ENCODE measurements at places on chromosomes 3 and 15.
A peak's percentile ranks its signal among the peaks of the same experiment; 100 is the strongest.

DNA sequence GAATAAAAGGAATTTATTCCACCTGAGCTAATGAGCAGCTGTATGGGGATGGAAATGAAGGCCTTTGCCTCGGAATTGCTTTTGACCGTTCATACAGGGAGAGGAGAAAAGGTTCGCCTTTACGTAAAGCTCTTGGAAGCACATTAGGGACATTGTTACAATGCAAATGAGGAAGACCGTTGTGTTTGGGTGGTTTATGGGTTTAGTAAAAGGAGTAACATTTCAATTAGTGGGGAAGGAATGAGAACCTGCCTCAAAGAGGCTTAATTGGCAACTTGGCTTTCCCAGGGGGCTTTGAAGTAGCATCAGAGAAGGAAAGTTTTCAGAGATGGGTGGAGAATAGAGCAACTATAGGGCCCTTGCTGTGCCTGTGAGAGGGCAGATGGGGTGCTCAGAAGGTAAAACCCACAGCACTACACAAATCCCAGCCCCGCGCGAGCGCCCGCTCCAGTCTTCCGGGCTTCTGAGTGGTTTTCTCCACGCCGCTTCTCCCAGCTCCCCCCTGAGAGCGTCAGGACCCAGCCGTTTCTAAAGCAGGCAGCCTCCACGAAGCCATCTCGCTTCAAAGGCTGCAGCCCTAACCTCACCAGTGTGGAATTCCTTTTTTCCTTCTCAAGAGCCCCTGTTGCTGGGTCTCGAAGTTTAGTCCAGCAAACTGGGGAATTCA is 192.0 kb upstream of the HES1 start:
- no peak for DNase-seq

DNA sequence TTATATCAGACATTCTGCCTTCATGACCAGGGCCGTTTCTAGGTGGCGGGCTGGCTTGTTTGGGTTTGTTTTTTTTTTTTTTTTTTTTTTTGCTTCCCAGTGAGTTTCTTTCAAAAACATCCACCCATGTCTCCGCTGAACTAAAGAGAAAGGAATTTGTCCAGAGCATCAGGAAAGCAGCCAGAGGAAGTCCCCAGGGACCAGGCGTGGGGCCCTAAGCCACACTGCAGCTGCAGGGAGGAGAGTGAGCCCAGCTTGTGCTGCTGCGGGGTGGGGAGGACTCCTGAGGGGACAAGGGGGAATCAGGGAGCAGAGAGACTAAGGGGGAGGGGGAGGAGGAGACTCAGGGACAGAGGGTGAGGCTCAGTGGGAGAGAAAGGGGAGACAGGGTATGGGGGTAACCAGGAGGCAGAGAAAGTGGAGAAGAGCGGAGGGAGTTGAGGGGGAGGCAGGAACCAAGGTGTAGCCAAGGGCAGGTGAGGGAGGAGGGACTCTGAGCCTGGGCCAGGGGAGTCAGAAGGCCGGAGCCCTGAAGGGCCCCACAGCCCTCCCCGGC is 49.5 kb downstream of the CYP11A1 start:
- no peak for DNase-seq

DNA sequence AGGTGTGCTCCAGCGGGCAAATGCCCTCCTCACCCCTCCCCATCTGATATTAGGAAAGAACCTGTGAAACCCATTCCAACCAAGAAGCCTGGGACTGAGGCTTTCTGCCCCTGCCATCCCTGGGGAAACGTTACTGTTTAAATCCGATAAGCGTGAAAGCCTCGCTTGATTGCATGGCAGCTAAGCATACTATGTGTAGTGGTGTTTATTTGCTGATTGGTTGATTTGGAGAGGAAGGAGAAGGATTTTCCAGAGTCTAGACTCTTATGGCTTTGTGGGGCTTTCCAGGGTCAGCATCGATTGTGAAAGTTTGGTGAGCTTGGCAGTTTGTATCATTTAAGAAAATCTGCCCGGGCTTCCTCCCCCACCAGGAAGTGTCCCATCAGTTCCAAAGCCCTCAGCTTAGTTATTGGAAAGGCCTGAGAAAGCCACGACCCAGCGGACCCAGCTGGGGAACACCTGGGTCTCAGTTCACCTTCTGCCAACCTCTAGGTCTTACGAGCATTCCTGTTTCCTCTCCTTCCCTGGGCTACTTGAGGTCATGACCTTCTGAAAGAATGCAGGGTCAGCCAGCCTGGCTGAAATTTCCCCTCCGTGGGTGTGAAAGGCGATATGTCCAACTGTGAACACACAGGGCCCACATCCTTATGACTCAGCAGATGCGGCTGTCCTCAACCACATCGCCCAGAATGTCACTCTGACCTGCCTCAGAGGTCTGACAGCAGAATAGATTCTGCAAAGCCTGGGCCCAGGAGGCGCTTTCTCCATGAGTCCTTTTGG is 62.8 kb upstream of the HERC1 start:
- DNase-seq: no peak

- no peak for DNase-seq
These were observed 621.5 kb upstream of the ZNF385D start for GRCh38 chr3:22372292-22373062.

DNA sequence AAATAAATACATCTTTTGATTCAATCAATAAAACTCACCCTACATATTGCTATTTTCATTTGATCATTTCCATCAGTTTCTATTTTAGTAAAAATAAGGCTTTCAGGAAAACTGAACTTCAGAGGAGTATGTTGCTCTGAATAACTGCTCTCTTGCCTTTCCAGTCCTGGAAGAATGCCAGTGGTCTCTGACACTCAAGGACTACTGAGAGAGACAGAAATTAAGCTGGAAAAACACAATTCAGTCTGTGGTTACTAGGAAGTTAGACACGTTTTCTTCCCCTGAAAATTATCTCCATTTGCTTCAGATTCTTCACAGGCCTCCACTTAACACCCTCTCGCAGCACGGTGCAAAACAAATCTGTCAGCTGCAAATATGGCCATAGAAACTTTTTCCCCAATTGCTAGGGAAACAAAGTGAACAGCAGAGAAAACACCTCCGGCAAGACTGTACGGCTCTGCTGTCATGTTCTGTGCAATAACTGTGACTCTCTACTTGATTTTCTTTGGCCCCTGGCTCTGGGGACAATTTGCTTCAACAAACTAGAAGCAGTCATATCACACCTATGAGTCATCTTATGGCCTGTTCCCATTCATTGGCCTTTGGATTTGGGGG is 353.0 kb downstream of the MAGI1 start:
- peak; percentile 24 for DNase-seq

DNA sequence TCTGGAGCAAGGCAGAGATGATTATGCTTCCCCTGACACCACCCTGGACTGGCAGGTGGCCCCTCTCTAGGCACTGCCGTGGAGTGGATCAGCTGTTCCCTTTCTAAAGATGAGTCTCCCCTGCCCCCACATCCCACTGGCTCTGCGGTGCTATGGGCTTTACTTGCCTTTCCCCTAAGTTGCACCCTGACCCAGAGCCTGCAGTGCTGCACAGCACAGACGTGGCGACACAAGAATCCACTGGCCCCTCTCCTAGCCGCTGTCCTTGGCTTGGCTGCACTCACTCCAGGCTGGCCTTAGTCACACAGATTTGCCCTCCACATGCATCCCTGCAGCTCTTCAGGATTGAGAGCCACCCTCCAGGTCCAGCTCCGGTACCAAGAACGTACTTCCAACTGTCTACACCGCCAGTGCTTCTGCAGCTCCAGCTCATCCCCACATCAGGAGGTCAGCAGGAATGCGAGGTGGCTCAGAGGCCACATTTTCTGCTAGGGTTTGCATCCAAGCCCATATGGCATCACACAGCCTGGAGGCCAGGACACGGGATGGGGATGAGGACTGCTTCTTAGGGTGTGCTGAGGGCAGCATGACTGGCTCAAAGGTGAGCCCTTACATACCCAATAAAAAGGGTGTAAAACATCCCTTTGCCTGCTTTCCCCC is 82.4 kb upstream of the RASGRF1 start:
- DNase-seq: no peak

GRCh38 chr3:194540274-194540905 is 53.6 kb upstream of the ATP13A3 start:
- DNase-seq: peak; percentile 31
